ENCODE measurements at places on chromosomes 11 and 22. TPM values are rescaled to one million over a fixed set of nuclear protein-coding genes. Genes with fewer than 3 reads are reported as not detected.

GRCh38 chr11:109424901-109425300 is 2.9 kb downstream of the C11orf87 start:
- no peak for DNase-seq

GRCh38 chr11:2137202-2138067 is 1.8 kb downstream of the IGF2 start:
- peak; percentile 79 for DNase-seq

- no peak for DNase-seq
Observed at GRCh38 chr22:19599626-19600243, 75.5 kb upstream of the CLDN5 start.

GRCh38 chr22:19762568-19763457 is 2.2 kb downstream of the TBX1 start:
- DNase-seq = no peak

DNA sequence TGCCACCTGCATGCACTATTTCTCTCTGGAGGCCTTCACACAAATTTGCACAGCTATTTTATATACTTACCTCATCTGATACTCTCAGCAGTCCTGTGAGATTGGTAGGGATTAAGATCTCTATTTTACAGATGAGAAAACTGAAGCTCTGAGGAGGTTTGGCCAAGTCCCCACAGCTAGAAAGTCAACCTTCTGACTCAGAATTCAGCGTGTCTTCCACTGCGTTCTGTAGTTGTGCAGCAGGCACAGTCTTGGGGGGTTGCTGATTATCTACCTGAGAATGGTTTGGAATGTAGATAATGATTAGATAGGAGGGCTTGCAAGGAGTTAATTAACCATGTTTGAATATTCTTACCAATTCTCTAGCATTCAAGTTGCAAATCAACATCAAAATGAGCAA is 2.5 kb upstream of the SORL1 start:
- DNase-seq = no peak

GRCh38 chr11:18329196-18329870 is 7.0 kb downstream of the GTF2H1 start:
- no peak for DNase-seq

DNA sequence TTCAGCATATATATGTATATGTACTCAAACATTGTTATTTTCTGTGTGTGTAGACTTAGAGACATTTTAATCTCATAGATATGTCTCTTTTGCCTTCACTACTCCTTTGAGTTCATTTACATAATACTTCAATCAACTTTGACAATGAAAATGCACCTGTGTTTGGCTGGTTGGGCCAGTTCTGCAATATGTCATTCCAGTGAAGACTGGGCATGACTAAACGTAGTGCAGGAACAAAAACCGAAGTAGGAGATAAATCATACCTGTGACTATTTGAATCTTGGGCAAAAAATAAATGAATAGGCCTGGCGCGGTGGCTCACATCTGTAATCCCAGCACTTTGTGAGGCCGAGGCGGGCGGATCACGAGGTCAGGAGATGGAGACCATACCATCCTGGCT is 640.0 kb upstream of the ANO3 start:
- DNase-seq = no peak

The SVIP gene
- total RNA-seq = 24.0 TPM

The DTX4 gene
- 1.7 TPM for total RNA-seq

The TTC38 gene
- 24.1 TPM for total RNA-seq

The FAM83F gene
- 4.9 TPM for total RNA-seq

The SLC5A12 gene
- total RNA-seq = not detected

The POU2AF2 gene
- total RNA-seq = not detected

The HTR3A gene
- total RNA-seq = not detected
